Stromal cell of bone marrow (primary cell): ENCODE measurements at places on chromosomes 12 and 14.

GRCh38 chr14:76113691-76114090 lies 38.0 kb upstream of the GPATCH2L start:
- DNase-seq = no peak

GRCh38 chr14:103576371-103577024 lies 13.7 kb downstream of the COA8 start:
- peak; percentile 90 for DNase-seq

DNA sequence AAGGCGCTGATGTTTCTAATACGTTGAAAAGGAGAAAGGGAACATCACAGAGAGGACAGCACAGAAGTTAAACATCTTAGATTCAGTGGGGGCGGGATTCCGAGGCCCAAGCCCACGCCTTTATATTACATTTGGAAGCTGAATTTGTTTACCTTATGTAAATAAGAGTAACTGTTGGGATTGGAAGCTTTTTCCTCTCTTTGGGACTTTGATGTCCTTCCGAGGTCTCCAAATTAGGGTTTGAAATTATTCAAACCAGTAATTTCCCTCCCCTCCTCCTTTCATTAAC lies 6.4 kb downstream of the FOXA1 start:
- DNase-seq = no peak

- no peak for DNase-seq
Observed at GRCh38 chr12:122452701-122453285, 30.3 kb upstream of the CLIP1 start.

- DNase-seq = no peak
Observed at GRCh38 chr14:101635749-101636560, 74.7 kb downstream of the DIO3 start.

DNA sequence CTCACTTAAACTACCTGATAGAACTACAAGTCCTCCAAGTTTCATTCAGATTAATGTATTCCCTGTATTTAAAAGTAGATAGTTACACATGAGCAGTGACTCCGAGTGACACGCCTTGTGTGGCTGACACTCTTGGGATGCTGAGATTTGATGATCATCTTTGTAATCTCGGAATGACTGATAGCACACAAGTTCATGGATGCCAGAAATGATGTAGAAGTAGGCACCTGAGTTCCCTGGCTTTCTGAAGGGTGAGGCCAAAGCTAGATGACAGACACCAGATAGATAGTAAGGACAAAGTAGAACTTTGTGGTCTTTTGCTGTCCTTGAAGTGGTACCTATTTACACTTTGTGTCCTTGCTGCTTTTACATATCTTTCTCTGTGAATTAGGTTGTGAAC lies 491.2 kb downstream of the PCNX1 start:
- DNase-seq = no peak

DNA sequence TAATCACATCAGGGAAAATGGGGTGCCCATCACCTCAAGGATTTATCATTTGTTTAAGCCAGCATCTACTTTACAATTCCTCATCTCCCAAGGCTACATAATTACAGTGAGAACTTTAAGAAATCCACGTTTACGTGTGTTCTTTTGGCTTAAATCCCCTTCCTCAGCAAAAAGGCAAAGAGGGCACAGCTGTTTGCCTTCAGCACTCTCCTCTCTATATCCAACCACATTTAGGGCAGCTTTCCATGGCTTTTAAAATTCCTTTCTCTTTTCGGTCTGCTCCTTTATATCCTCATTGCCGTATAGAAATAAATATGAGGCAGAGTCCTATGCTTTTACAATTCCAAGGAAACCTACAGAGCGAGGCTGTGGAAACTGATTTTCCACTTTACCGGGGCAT lies 175.9 kb downstream of the EMP1 start:
- no peak for DNase-seq

DNA sequence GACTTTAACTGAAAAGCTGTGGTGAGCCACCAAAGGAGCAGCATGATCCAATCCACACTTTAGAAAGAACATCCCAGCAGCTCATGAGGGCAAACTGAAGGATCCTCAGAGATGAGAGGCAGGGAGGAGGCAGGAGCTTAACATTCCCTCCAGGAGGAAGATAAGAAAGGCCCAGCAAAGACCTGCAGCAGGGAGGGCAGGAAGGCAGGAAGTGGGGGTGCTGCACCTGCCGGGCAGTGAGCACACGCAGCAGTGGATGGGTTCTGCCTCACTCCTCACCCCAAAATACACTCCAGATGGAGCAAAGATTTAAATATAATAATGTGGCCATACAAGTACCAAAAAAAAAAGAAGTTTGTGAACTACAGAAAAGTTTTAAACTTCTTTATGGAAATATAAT lies 48.4 kb downstream of the GCH1 start:
- DNase-seq = no peak

- DNase-seq = no peak
Observed at GRCh38 chr12:50043854-50044253, 13.5 kb upstream of the ASIC1 start.

DNA sequence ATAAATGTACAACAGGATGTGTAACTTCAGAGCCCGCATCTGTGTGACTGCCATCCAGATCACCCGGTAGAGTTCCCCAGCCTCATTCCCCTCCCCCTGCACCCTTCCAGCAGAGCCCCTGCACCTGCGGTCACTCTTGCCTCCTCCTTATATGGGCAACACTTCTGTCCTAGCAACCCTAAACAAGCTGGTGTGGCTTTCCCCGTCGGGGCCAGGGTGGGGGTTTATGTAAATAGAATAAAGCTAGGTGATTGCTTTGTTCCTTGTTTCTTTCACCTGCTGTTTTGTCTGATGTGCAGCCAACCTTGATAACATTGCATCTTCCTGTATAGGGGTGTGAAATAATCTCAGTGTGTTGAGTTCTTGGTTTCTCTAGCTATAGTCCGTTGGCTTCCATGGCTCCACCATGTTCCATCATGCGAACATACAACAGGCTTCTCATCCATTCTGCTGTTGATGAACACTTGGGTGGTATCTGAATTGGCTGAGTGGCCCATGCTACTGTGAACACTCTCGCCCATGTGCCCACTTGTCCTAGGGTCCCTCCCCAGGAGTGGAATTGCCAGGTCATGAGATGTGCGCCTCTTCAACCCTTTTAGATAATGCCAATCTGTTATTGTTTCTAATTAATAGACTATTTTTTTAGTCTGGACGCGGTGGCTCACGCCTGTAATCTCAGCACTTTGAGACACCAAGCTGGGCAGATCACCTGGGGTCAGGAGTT lies 102.2 kb downstream of the KIF26A start:
- DNase-seq = no peak

GRCh38 chr12:116856729-116857128 lies 24.5 kb downstream of the HRK start:
- no peak for DNase-seq

GRCh38 chr12:127126260-127126628 lies 1140.7 kb upstream of the TMEM132C start:
- DNase-seq = no peak

DNA sequence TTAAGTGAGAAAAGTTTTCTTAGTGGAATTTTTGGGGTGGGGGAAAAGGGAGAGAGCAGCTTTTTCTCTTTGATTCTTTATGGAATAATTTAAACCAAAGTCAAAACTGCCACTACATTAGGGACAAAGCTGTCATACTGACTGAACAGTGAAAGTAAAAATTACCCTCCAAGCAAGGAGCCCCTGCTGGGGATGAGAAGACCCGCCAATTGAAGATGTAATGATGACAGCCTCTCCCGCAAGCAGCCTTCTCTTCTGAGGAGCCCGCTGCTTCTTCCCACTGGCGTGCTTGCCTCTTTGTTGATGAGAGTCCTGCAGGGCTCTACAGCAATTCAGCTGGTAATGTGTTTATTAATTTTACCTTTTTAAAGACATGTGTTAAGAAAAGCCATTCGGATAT lies 151.0 kb downstream of the EFCAB11 start:
- no peak for DNase-seq

- no peak for DNase-seq
Observed at GRCh38 chr12:111034886-111035577, 114.7 kb upstream of the MYL2 start.

DNA sequence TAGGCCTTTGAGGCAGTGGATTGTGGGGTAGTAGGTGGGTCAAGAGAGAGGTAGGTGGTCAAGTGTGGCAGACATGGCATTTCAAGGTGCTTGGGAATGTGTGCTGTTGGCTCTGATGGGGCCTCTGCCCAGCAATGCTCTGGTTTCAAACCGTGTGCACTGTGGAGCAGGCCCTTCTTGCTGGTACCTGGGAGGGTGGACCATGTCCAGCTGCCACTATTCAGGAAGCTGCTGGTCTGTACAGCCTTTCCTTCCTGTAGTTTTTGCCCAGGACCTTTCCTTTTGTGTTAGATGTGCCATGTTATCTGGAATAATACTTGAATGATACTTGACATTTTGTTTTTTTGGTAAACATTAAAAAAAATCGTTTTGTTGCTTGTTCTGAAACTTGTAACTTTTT lies 14.8 kb downstream of the RIMKLB start:
- no peak for DNase-seq

GRCh38 chr12:85393606-85394005 lies 113.6 kb downstream of the ALX1 start:
- DNase-seq = no peak

GRCh38 chr12:116534311-116535121 lies 24.7 kb upstream of the MAP1LC3B2 start:
- DNase-seq = no peak

DNA sequence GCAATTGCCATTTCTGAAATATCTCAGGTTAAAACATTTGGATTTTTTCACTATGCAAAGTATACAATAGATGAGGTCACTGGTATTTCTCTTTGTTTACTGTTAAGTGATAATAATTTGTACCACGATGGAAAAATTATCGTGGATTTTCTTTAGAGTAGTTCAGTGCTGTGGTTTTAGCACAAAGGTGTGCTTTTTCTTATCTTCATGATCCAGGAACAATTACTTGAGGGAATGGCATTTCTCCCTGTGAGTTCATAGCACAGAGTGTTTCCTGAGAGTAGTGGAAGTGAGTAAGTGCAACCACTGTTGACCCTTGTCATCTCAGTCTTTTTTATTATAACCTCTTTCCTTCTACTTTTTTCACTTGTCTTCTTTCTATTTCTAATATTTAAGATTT lies 86.8 kb downstream of the FGD4 start:
- no peak for DNase-seq

- no peak for DNase-seq
Observed at GRCh38 chr12:53232646-53233461, 845 bp upstream of the RARG start.

DNA sequence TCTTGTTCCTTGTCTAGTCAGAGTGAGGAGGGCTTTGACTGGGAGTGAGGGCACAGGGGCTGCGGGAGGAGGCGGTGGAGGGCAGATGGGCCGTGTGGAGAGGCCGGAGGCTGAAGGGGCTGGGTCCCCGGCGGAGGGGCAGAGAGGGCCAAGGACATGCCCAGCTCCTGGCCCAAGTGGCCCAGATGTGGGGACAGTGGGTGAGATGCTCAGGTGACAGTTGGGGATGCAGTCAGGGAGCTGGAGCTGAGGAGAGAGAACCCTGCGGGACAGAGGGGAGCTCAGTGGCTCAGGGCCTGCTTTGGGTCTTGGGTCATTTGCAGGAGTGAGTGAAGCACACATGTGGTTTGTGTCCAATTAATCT lies 26.5 kb upstream of the PLD4 start:
- DNase-seq = no peak

GRCh38 chr14:105568859-105569766 lies 42.7 kb downstream of the TMEM121 start:
- no peak for DNase-seq

DNA sequence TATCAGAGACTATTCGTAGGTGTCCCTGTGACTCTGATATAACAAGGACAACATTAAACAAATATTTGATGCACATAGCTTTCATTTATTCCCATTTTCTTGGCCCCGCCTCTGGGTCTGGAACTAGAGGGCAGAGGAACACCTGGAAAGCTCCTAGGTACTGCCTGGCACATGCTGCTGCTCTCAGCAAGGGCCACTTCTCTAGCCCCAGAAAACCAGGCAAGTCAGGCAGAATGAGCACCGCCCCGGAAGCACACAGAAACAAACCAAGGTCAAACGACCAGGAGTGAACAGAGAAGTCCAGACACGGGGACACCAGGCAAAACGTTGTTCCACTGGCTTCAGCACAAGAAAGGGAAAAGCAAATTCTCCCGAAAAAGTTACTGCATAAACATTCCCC lies 76.1 kb downstream of the TTC7B start:
- DNase-seq = no peak

DNA sequence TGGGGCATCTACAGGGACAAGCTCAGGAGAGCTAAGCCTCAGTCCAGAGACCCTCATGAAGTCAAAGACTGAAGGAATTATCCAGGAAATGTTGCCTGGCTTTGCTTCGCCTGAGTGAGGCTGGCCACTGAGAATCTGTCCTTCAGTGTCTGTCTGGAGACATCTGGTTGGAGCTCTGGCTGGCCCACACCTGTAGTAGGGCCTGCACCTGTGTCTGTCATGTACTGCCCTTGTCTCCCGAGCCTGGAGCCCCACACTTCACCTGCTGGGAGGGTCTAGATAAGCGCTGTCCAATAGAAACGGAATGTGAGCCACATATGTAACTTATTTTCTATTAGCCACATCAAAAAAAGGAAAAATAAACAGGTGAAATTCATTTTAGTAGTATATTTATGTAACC lies 9.9 kb upstream of the HDAC7 start:
- DNase-seq = no peak

DNA sequence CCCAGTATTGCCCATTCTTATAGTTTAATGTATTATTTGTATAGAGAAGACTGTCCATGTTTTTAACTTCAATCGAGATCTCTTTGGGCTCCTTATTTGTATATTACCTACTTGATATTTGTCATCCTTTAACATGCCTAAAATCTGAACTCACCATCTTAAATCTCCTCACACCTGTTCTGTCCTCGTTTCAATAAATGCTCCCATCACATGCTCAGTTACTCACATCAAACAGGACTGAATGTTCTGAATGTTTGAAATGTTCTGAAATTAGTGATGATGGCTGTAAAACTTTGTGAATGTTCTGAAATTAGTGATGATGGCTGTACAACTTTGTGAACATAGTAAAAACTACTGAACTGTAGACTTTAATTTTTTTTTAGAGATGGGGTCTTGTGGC lies 34.5 kb downstream of the COCH start:
- DNase-seq = no peak
